ENCODE measurements at places on chromosomes 5 and 9.

GRCh38 chr9:2012347-2012746 lies 2.8 kb upstream of the SMARCA2 start:
- DNase-seq, result no peak

DNA sequence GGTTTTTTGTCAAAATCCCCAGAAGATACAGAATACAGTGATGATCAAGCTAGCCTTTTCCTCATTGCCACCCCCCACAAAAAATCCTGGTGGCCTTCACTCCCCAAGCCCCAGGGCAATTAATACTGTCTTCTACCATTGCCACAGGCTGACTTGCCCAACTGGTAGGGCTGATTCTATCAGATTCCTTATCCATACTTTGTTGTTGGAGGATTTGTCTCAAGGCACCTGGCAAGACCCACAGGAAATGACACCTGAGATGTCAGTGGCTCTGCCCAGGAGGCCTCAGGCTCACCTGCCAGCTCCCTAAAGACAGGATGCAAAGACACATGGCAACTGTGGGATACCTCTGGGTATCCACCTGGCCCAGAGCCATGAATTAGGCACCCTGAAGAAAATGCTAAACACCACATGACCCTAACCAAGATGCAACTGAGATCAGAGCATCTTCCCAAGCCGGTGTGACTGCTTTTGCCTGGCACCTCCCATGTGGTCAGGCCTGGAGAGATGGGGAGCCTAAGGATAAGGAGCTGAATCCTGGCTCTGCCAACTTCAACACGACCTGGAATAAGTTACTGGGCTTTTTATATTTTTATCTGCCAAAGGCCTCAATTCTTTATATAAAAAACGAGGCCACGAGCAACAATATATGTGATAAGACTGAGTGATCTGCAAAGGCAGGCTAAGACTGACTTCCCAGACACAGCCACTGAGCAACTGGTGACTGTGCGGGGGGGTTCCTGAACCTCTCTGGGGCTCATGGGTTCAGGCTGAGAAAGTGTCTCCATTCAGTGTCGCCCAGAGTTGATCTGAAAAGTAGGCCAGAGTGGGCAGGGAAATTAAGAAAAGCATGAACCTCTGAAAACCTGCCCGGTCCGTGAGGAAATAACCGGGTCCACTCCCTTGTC lies 944 bp downstream of the ATOX1 start:
- DNase-seq, result no peak

GRCh38 chr5:118052503-118052902 lies 935.8 kb downstream of the DTWD2 start:
- no peak for DNase-seq

GRCh38 chr5:7927466-7928375 lies 58.8 kb downstream of the MTRR start:
- no peak for DNase-seq

DNA sequence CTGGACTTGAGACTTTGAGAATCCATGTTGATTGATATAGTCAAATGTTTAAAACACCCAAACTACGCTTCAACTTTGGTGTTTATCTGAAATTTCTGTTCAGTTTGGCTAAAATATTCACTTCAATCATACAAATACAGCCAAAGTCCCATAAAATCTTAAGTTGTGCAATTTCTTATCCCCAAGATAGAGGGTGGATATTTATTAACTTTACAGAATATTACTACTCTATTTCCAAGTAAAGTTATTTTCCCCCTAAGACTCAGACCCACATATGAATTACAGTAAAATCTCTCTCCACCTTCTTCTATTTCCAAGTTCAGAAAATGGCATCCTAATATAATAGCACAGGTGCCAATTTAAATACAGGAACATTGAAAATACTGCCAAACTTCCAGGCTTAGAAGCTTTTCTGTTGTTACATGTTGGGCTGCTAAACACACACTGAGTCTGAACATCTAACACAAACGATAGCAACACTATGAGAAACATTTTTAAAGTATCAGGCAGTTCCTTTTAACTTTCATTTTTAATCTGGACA lies 290.3 kb downstream of the EBF1 start:
- DNase-seq, result no peak

DNA sequence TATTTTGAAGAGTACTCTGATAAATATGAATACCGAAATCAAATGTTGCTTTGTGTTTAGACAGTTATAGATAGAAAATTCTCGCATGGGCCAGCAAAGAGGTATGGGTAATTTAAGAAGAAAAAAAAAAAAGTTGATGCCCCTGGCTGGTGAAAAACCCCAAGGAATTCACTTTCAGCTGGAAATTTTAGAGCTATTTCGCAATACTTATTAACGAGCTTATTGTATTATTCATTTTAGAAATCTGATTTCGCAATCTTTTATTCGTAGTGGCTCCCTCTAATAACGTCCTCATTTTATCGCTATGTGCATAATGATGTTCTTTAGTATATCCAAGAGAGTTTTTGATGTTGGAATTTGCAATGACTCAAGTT lies 18.5 kb upstream of the FER start:
- no peak for DNase-seq

DNA sequence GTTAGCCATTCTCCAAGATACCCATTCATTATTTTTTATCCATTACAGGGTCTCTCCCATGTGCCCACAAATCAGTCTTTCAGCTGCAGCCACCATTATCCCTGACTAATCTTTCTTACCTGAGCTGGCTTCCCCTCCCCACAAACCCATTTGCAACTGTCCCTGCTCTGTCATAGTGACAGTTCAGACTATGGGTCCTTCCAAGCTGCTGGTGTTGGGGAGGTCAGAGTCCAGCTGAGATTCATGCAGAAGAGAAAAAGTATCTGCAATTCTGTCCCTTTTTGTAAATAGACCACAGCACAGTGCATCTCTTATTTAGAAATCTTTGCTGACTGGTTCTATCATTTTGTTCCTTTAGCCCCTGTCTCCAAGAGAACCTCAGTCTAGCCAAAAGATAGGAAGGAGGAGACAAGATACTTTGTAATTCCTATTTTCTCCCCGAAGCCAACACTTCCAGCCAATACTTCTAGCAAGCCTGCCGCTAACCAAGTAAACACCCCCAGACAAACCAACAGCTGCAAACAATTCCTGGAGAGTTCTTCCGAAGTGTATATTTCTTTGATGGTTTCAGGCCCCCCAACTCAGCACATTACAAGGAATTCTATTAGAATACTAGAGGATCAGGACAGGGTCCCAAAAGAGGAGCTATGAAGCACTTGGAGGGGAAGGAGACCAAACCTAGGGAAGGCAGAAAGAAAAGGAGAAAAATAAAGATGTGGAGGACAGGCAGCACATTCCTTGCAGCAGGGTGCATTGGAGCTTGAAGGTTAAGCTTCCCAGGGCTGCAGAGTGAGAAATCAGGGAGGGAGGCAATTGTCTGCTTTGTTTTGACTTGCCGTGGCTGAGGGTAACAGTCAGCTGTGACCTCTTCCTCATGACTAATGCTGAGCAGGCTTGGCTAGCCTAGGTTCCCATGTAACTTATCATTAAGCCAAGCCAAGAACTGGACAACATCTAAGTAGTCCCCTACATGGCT lies 148.5 kb downstream of the SGCD start:
- no peak for DNase-seq

DNA sequence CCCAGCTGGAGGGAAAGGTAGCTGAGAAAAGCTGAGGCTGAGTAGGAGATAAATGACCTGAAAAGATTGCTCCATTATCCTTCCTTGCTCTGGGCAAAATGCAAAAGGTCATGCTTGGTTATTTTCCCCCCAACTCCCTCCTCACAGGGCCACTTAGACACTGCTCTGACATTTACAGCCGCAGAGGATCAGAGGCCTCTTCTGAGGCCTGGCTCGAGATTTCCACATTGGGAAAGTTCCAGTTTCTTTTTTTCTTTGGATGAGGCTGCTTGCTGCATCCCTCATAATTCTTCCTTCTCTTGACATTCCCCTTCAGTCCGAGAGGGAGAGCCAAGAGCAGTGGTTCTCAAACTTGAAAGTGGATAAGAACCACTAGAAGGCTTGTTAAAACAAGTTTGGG lies 60.1 kb upstream of the HSPA9 start:
- no peak for DNase-seq

DNA sequence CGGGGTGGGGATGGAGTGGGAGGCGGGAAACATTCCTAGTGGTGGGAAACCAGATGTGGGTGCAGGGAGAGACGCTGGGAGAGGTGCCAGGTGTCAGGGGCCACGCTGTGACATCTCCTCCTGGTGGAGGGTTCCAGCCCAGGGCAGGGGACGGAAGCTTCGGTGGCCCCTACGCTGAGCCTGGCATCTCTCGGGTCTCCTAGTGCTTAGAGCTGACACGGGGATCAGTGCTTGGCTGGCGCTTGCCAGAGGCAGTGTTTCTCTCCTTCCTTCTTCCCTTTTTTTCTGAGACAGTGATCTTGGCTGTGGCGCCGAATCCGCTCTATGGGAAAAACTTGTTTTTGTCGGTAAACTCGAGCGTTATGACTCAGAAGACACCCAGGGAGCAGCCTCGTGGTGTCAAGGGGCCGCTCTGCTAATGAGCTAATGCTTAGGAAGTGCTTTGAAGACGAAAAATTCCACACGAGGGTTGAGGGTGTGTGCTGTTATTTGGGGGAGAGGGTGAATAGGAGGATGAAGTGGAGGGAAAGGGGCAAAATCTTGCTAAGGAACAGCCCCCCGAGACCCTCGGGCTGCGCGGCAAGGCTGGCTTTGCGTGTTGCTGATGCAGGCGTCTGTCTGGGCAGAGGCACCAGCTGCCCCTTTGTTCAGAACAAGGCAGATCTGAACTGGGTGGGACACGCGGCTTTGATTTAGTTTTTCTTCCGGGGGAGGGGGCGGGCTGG lies 20.4 kb upstream of the IER5L start:
- DNase-seq, result no peak

GRCh38 chr5:60977956-60978737 lies 33.1 kb downstream of the NDUFAF2 start:
- DNase-seq, result no peak

DNA sequence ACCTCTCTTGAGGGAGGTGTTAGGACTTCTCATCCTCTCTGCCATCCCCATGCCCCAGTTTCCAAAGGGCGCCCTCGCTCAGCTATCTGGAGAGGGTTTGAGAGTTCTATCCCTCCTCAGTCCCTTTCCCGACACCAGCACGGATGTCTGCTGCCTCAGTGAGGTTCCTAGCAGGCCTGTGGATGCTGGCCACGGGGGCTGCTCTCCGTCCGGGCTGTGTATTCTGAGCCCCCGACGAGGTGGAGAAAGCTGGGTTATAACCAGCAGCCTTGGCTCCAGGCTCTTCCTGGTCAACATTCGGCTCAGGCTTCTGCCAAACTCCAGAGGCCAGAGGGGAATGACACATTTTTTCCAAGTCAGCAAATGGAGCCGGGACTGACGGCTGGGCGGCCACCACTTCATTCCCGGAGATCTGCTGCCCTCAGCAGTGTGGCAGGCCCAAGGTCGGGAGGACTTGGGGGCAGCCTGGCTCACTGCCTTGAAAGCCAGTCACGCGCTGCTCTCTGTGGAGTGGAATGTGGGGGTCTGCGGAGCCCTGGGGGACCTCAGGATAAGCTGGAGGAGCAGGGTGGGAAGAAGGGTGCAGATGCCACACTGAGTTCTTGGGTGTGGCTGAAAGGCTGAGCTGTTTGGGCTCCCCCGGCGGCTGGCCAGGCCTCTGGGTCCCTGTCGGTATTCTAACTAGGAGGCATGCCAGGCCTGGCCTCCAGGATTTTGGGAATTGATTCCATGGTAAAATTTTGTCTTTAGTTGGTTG lies 27.4 kb downstream of the PTPA start:
- DNase-seq, result no peak
